ENCODE measurements at places on chromosomes 4 and X. TPM values are rescaled to one million over a fixed set of nuclear protein-coding genes. Genes with fewer than 3 reads are reported as not detected.
A peak's percentile ranks its signal among the peaks of the same experiment; 100 is the strongest.

Gene PTCHD1
- 0.12 TPM for total RNA-seq

Gene GPC3
- total RNA-seq, result 2.6 TPM

Gene USP11
- 22.5 TPM for total RNA-seq

Gene STS
- total RNA-seq, result 13.7 TPM

DNA sequence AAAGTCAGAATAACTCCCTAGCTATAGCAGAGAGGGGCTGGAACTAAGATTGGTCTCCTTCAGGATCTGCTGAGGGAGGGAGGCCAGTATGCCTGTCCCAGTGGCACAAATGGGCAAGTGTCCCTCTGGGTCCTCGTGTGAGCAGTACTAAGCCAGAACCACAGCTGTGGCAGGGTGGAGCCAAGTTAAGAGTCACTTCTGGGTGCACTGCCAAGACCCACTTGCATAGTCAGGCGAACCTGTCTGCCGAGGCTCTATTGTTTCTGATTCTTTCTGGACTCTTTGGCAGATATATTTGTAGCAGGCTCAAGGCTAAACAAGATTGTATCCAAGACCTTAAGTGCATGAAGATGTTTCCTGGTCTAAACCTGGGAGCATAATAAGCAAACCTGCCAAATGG is 1123.7 kb upstream of the POU3F4 start:
- DNase-seq, result no peak

- DNase-seq, result no peak
Measured at GRCh38 chrX:102859550-102859871, 77.6 kb upstream of the RAB40AL start.

Gene NPNT
- 40.9 TPM for total RNA-seq

Gene TRIM60
- not detected for total RNA-seq

- DNase-seq, result no peak
Measured at GRCh38 chr4:140018931-140019618, 134.9 kb downstream of the MAML3 start.

DNA sequence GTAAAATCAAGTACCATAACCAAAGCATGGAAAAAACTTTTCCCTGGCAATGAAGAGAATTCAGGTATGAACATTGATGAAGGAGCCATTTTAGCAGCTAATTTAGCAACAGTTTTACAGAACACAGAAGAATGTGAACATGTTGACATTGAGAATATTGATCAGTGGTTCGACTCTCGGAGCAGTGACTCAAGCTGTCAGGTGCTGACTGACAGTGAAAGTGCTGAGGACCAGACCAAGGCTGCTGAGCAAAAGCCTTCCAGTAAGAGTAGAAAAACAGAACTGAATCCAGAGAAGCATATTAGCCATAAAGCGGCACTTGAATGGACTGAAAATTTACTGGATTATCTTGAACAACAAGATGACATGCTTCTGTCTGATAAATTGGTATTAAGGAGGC is 2.8 kb downstream of the TIGD2 start:
- DNase-seq, result no peak

Gene KLB
- total RNA-seq, result 0.64 TPM

DNA sequence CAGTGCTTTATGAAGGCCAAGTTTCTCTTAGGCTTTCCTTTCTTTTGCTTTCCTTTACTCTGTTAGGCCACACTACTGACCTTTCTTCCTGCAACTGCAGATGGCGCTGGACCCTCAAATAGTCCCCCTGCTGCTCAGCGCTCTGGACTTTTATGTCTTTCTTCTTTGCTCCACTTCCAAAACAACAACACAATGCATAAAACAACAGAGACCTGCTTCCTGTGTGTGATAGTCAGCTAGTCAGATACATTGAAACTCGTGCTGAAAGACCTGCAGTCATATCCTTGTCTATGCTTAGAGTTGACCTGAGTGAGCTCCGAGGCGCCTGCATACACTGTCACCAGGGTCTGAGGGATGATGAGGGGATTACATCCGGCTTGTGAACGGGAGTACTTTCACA is 108.9 kb upstream of the TEX13D start:
- DNase-seq, result no peak

DNA sequence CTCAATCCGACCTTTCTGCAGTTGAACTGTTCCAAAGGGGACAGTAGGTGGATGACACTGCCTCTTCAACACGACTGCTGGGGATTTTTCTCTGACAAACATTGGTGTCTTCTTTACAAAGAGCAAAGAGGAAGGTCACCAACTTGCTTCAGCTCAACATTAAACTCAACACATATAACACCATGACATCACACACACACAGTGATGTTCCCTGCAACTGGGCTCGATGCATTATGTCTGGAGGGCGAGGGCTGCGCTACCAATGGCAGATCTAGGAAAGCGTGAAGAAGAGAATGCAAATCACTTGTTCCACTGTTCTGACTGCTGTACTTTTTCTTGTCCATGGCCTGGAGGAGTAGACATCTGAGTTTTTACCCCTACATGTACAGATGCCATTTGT is 385.9 kb downstream of the UNC5C start:
- DNase-seq, result no peak

Gene MAGEC2
- total RNA-seq, result not detected

DNA sequence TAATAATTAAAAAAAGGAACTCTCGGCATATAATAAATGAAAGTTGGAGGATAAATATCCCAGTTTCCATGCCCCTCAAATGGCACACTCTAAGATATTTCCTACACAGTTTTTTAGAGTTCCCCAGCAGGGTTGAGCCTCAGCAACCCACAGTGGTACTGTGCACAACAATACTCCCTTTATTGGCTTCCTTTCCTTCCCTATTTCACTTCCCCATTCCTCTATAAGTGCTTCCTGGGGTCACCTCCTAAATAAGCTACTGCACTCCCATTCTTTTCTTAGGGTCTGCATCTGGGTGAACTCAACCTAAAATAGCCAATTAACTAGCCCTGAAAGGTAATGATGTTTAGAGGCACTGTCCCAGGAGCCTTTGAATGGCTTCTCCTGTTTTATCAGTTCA is 76.4 kb upstream of the NHS start:
- DNase-seq, result no peak

DNA sequence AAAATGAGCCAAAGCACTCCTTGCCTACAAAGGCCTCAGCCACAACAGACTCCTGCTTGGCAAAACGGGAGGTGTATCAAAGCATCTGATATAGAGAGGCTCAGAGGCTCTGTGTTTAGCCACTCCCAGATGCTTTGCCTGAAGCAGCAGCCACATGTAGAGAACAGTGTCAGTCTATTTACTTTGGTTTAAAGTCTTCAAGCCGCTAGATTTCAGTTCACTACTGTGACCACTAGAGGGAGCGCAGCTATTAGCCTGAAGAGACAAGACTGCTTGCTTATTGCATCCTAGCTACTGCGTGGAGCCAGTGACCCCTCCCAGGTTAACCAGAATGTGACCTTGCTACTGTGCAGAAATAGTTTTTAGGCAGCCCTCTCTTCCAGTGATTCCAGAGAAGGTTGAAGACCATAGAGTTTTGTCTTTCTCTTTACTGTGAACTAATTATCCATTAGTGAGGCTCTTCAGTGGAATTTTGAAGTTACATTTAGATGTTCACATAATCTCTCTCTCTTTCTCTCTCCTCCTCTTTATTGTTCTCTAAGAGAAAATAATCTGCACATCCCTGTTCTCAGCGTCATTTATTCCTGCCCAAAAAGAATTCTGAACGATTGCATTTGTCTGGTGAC is 39.3 kb downstream of the BMP3 start:
- DNase-seq, result peak; percentile 58

DNA sequence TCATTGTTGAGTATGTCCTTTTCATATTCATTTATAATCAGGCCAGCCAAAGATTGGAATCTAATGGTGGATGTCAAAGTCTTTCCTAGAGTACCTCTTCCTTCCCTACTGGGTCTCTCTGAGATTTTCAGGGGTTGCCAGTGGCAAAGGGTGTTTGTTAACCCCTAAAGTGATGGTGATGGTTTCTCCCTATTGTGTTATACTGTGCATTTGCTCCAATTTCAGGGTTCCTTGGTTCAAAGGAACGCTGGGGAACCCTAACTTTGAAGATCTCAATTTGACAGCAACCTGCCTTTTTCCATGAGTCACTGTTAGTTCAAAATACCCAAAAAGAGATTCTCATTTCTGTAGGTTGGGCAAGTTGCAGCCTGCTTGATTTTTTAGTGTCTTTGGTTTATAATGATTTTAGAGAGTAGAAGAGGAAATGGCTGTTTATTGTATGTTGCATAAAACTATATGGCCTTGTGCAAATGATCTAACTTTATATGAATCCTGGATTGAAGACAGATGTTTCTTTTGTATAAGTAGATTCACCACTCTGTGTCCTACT is 23.0 kb downstream of the GAB1 start:
- DNase-seq, result no peak

DNA sequence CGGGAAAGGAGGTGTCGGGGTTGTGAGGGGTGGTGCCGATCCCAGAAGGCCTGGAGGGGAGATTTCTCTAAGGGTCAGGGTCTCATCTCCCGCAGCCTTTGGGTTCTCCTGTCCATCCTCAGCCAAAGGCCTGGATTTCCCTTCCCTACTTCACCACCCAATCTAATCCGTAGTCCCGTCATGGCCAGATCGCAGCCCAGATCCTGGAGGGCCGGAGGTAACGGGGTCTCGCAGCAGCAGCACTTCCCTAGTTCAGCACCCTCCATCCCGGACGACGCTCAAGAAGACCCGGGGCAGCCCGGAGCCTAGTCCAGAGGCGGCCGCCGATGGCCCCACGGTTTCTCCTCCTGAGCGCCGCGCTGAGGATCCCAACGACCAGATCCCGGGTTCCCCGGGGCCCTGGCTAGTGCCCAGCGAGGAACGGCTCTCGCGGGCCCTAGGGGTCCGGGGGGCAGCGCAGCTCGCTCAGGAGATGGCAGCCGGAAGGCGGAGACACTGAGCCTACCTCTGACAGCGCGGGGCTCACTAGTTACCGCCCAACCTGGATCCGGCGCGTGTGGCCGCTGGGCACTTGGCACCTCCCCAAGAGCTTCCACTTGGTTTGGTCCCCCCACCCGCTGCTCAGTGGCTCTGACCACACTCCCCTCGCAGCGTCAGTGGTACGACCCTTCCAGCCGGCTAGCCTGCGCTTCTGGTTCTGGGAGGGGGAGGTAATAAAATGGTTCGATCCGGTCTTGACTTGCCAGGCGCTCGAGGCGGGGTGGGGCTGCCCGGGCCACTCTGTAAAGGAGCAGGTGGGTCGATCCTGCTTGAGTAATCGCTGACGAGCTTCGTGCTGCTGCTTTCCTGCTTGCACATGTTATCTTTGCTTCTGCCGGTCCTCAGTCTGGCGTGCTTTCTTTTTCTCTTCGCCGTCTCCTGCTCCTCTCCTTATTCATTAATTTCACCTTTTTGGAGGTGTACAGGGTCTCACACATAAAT is 3.6 kb downstream of the MAGIX start:
- DNase-seq, result peak; percentile 90

Gene CENPVL1
- not detected for total RNA-seq

GRCh38 chr4:120977435-120977997 is 55.0 kb upstream of the PRDM5 start:
- no peak for DNase-seq

GRCh38 chr4:15010038-15010585 is 7.8 kb downstream of the CPEB2 start:
- no peak for DNase-seq

Gene CXXC4
- total RNA-seq, result 1.4 TPM

DNA sequence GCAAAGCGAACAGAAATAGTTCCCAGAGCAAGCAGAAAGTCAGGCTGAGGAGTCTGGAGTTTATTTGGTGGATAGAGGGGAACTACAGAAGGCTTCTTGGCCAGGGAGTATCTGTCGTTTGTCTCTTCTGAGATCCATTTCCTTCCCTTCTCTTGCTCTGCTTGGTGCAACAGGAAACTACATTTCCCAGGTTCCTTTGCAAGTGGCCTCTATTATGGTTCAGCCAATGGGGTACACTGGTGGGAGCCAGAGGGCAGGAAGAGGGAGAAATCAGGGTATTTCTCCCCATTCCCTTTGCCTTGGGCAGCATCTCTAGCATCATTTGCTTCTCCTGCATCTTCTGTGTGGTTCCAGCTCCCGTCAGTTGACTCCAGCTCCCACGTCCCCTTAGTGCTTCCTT is 142.1 kb downstream of the BCOR start:
- no peak for DNase-seq

DNA sequence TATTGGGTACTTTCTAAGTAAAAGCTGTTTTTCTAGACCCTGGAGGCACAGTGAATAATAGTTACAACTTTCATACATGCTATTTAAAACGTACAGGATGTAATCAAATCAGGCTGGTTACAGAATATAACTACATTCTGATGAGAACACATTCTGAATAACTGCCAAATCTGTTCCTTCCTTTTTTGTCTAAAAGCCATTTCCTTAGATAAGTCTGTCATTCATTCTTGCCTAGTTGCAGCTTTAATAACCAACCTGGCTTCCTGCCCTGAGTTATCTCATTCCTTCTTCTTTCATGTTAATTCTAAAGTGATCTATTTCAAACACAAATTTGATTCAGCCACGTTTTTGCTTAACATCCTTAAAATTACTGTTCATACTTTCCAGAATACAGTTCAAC is 189.7 kb upstream of the ITM2A start:
- no peak for DNase-seq

DNA sequence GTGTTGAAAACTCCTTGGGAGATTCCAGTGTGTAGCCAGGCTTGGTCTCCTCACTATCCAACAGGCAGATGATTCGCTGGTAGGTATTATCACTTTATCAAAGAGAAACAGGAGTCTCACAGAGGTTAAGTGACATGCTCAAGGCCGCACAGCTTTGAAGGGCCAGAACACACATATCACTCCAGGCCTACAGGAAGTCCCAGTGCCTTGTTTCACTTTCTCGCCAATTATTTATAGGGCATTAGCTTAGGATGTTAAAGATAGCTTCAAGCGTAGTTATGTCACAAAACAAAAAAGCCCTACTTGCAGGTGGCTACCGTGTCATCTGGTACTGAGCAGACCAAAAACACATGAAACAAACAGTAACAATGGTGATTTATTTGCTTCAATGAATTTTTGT is 13.2 kb downstream of the ATP8A1 start:
- no peak for DNase-seq

All from left colon (tissue), 2 donors.